ENCODE measurements at places on chromosomes 6 and 20. TPM values are rescaled to one million over a fixed set of nuclear protein-coding genes. Genes with fewer than 3 reads are reported as not detected.

The DZANK1 gene
- 1.2 TPM for total RNA-seq

The ABHD16B gene
- total RNA-seq, result not detected

The TTLL9 gene
- 0.26 TPM for total RNA-seq

The CCN6 gene
- total RNA-seq, result 36.8 TPM

The EBF4 gene
- total RNA-seq, result 0.76 TPM

The RBM24 gene
- total RNA-seq, result 0.39 TPM

The IPCEF1 gene
- 0.22 TPM for total RNA-seq

The SASH1 gene
- 145 TPM for total RNA-seq

The TPBG gene
- total RNA-seq, result 34.9 TPM

The ENPP4 gene
- total RNA-seq, result 1.6 TPM

The ZNFX1 gene
- total RNA-seq, result 80.1 TPM

The SPATA25 gene
- 0.76 TPM for total RNA-seq

The MYLIP gene
- 7.3 TPM for total RNA-seq

The PHIP gene
- total RNA-seq, result 30.4 TPM

The LPIN3 gene
- 11.5 TPM for total RNA-seq

The TTBK1 gene
- under 0.01 TPM for total RNA-seq

The C6orf132 gene
- total RNA-seq, result 3.8 TPM

The ULBP2 gene
- 4.2 TPM for total RNA-seq

The LZTS3 gene
- 2.9 TPM for total RNA-seq

The COL9A3 gene
- 1.0 TPM for total RNA-seq

The NOX3 gene
- not detected for total RNA-seq

The HLA-DQA1 gene
- total RNA-seq, result not detected

The TNFRSF6B gene
- total RNA-seq, result 5.4 TPM

The MTCH1 gene
- total RNA-seq, result 250 TPM

The AMD1 gene
- 74.5 TPM for total RNA-seq

The DNAH8 gene
- total RNA-seq, result under 0.01 TPM

The MAVS gene
- total RNA-seq, result 30.8 TPM

The GSTA3 gene
- not detected for total RNA-seq

The TRIM10 gene
- total RNA-seq, result not detected

The OR12D3 gene
- not detected for total RNA-seq

The DEFB124 gene
- not detected for total RNA-seq

The C4A gene
- 4.0 TPM for total RNA-seq

The TREM1 gene
- total RNA-seq, result 0.65 TPM

The CLDN20 gene
- not detected for total RNA-seq

The KCNK16 gene
- not detected for total RNA-seq

The RPP40 gene
- 14.9 TPM for total RNA-seq

The GMNN gene
- 23.1 TPM for total RNA-seq

The FRK gene
- 1.0 TPM for total RNA-seq

The MUCL3 gene
- total RNA-seq, result not detected

The FOXA2 gene
- total RNA-seq, result not detected

The PCMTD2 gene
- total RNA-seq, result 44.6 TPM

The ARG1 gene
- not detected for total RNA-seq

The MOXD1 gene
- total RNA-seq, result 19.5 TPM

The PTK7 gene
- total RNA-seq, result 28.3 TPM

The ACTL10 gene
- total RNA-seq, result 1.7 TPM

The HAO1 gene
- total RNA-seq, result not detected
